ENCODE measurements at places on chromosomes 1 and 21.

- DNase-seq: no peak
Observed at GRCh38 chr1:156444407-156445001, 56.1 kb downstream of the MEF2D start.

DNA sequence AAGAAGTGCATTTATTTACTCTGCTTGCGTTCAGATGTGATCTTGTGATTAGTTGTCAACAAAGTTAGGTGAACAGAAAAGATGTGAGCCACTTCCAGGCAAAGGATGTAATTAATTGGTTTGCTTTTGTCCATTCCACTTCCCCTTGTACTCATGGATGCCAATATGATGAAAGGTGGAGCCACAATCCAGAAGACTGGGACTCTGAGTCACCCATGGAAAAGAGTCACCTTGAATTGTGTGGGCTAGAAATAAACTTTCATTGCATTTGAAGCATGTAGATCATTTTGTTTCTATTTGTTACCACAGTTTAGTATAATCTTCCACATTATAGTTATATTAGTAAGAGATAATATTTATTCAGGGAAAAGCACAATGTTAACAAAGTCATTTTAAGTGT lies 684.2 kb downstream of the LTN1 start:
- no peak for DNase-seq

DNA sequence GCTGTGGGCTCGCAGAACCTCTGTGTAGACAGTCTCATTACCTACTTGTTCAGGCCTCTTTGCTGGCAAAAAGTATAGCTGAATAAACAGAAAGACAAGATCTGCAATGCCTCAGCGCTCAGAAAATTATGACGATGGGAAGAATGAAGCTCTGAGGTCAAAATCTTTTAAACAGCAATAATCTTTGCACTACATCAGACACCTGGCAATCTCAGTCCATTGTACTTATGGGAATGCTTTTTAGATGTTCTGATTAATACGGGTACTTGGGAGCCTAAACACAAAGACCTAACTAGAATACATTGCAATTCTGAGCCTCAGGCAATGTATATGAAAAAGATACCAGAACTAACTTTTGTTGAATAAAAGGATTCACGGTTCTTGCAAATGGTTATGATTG lies 410.7 kb downstream of the SMYD3 start:
- no peak for DNase-seq

DNA sequence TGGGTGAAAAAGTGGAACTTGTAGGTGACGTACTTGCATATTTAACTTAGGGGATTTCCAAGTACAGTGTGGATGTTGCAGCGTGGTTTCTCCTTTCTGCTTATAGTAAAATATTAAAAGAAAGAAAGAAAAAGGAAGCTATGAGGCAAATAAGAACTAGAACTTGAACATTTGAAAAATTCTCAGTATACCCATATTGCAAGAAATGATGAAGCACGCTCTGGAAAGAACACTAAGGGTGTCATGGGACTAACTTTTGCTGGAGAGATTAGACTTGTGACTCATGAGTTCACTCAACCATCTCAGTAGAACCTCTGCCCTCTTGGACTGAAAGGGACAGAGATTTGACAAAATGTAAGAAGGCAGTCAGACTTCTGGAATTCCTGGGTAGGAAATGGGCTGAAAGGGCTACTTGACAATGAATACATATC lies 704.5 kb upstream of the ADGRL4 start:
- DNase-seq: no peak

- DNase-seq: no peak
Observed at GRCh38 chr1:165344198-165344597, 12.3 kb downstream of the LMX1A start.

GRCh38 chr1:61114178-61114870 lies 32.0 kb downstream of the NFIA start:
- DNase-seq: no peak

DNA sequence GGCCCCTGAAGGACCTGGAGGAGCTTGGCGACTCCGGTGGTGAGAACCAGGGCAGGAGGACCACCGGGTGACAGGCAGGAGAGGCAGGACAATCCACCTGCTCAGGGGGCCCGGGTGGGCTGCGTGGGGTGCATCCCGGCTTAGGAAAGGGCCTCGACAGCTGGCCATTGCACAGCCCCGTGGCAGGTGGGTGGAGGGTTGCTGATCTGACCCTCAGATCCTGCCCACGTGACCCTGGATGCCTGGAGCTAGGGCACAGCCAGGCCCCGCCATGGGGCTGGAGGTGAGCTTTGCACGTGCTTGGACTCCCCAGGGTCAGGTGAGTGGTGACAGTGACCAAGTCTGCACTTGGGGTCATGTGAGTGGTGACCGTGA lies 35.5 kb upstream of the SLC19A1 start:
- no peak for DNase-seq

GRCh38 chr1:38992412-38993111 lies 1.5 kb downstream of the AKIRIN1 start:
- DNase-seq: no peak

GRCh38 chr1:88216441-88216840 lies 467.6 kb upstream of the PKN2 start:
- no peak for DNase-seq

DNA sequence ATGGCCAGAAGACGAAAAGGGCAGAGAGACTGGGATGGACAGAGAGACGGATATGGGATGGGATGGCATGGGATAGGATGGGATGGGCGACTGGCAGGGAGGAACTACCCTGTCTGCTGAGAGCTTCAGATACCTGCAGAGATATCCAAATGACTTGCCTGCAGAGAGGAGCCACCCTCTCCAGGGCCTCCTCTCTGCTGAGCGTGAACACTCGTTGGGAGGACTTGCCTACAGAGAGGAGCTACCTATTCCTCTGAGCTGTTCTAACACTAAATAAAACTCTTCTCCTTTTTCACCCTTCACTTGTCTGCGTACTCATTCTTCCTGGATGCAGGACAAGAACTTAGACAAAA lies 67.1 kb upstream of the LRRN2 start:
- DNase-seq: no peak

DNA sequence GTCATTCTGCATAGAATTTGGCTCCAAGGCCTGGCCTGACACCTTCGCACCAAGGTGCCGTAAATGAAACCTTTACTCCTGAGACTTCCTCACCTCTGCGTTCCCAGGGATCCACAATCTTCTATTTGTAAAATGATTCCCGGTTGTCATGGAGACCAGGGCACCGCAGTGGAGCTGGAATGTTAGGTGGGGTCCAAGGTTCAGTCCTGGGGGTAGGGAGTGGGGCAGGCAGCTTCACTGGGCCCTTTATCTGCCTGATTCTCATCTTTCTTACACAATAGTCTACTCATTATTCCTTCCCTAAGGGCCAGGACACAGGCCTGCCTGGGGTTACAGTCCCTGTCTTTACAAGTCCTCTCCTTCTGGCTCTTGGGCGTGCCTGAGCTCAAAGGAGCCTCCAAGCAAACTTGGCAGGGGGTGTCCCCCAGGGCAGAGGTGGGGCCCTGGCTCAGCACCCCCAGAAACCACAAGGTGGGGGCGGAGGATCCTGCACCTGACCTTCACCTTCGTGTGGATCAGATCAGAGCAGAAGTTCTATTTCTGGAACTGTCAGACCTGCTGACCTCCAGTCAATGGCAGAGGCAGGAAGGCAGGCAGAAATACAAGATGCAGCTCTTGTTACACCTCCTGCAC lies 51.1 kb downstream of the RIPK4 start:
- no peak for DNase-seq

GRCh38 chr1:15866721-15867201 lies 19.3 kb downstream of the SPEN start:
- DNase-seq: no peak

GRCh38 chr1:118246646-118247045 lies 61.6 kb upstream of the SPAG17 start:
- DNase-seq: no peak

GRCh38 chr1:234568345-234568744 lies 41.6 kb downstream of the IRF2BP2 start:
- DNase-seq: no peak

- no peak for DNase-seq
Observed at GRCh38 chr1:222034790-222035189, 292.9 kb upstream of the DUSP10 start.

DNA sequence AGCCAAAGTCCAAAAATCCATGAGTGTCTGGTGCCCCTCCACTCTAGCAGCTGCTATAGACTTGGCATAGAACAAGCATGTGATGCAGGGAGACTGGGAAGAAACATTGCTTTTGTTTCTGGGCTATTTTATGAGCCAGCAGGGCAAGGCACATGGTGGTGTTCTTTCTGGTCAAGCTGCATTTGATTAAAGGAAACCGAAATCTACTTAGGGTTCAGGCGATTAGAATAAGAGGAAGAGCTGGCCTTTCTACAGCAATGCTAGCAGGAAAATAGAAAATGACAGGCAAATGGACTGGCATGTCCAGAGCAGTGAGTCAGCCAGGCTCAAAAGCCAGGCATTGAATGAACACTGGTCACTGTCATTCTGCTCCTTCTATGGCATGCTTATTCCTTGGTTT lies 28.5 kb upstream of the ARHGAP29 start:
- no peak for DNase-seq

- no peak for DNase-seq
Observed at GRCh38 chr1:192407206-192407605, 90.4 kb downstream of the RGS21 start.

DNA sequence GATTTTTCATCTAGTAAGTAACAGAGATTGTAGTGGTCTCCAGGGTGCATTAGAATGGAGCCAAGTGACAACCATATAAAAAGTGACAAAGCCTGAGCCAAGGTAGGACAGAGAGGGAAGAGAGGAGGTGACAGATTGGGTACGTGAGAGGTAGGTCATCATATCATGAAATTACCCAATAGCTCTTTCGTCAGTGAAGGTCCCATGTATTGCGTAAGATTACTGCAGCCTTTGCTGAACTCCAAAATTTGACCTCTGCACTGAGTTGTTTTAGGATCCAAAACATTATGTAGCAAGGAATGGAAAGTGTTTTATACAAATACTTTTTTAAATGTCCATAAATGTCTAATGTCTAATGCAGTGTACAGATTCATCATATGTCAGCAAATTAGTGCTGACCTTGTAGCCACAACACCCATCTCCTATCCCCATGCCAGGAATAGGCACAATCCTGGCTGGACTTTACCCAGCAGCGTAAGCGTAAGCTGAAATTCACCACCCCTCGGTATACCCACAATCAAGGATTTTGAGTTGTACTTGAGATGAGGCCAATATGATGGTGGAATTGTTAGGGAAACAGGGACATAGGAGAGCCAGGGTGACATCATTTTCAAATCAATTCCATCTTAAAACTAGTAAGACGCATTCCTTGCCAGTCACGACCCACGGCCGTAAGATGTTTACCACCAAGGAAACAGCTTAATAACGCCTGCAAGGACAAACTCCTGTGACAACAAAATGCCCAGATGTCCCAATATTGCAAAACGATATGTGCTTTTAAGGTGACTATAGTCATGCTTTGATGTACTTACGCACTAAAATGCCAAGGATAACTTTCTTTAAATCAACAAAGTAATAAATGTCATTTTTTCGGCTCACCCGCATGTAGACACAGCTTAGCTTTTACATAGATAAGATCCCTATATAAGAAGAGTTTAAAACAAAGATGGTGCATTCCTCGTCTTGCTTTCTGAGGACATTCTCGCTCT lies 38.1 kb upstream of the GREM2 start:
- DNase-seq: no peak

DNA sequence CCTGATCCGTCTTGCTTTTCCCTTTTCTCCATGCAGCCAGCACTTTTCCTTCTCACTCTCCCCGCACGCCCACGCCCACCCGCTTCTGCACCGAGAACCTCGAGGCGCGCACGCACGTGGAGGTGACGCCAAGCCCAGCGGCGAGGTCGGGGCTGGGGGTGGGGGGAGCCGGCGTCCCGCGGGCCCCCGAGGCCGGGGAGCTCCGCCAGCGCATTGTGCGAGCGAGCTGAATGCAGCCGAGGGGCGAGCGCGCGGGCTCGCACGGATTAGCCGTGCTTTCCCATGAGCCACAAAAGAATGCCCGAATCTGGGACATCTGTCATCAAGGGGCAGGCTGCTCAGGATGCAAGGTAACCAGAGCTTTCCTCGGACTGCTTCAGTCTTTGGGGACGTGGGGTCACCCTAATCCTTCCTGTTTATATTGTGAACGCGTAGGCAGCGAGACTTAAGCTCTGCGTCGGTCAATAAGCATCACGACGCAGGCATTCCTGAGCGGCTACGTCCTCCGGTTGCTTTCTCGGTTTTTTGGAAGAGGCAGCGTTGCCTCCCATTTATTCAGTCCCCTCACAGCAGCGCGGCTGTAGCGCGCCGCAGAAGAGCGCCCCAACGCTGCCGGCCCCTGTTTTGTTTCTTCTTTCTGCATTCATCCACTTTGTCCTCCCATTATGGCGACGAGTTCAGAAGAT lies 67.3 kb upstream of the AKT3 start:
- DNase-seq: peak; percentile 63

GRCh38 chr21:34949499-34949898 lies 99.6 kb downstream of the RUNX1 start:
- no peak for DNase-seq

- DNase-seq: no peak
Observed at GRCh38 chr1:82894635-82895034, 1093.9 kb downstream of the ADGRL2 start.

DNA sequence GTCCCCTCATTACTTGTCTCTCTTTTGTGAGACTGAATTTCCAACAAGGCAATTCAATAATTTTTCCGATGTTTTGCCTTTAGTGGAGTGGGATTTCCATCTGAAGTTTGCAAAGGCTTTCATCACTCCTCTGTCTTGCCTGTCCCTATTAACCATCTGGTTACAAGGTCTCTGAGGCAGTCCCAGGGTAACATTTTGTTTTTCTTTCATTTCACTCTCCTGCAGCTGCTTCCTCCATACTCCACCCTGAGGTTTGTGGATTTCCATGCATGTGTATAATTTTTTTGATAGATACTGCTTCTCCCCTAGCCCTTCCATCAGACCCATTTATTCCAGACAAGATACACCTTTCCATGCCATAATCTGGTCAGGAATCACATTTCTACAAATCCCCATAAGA lies 366.8 kb downstream of the PTBP2 start:
- DNase-seq: no peak

- peak; percentile 35 for DNase-seq
Observed at GRCh38 chr1:32128479-32128878, 20.6 kb downstream of the KPNA6 start.

DNA sequence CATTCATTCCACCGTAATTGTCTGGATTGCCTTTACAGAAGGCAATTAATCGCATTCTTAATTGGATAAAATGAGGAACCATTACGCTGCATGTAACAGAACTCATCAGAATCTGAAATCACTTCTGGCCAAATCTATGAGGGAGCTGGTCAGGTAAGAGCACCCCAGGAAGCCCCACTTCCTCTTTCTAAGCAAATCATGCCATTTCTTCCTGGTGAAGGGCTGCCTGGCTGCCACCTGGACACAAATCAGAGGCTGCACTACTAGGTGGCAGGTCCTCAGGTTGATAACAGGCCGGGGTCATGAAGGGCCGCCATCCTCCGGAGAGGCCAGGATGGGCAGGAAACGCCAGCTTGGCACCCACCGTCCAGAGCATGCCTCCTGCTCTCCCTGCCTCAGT lies 73.7 kb downstream of the CAPZB start:
- DNase-seq: no peak

GRCh38 chr1:231001892-231002291 lies 23.0 kb downstream of the ARV1 start:
- no peak for DNase-seq

- DNase-seq: no peak
Observed at GRCh38 chr1:214976665-214977064, 105.9 kb upstream of the KCNK2 start.

GRCh38 chr1:101697072-101697471 lies 299.7 kb downstream of the OLFM3 start:
- no peak for DNase-seq

Data from midbrain (tissue), 1 donor.